Naive B cell (primary cell): ENCODE measurements at places on chromosomes 7 and 10.

GRCh38 chr10:45454262-45454661 lies 80.2 kb downstream of the ALOX5 start:
- DNase-seq: no peak

GRCh38 chr10:18144928-18145327 lies 4.7 kb downstream of the CACNB2 start:
- no peak for DNase-seq

GRCh38 chr7:139108266-139109187 lies 993 bp downstream of the ZC3HAV1 start:
- DNase-seq: peak; percentile 50

DNA sequence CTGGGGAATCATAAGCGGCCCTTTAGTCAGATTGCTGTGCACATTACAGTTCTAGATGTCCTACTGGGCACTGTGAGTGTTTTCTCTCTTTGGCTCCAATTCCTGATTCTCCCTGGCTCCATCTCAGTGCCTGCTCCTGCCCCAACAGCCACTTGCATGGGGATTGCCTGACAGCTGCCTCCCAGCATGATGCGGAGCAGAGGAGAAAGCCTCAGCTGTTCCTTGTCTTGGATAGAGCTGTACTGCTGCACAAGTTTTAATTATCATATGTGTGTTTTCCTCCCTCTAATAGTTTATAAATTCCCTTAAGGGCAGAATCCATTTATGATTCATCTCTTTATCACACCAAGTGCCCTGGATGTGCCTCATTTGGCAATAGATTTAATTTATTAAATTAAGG lies 285.8 kb upstream of the COBL start:
- DNase-seq: no peak

- DNase-seq: no peak
Observed at GRCh38 chr7:136891850-136892249, 23.4 kb downstream of the CHRM2 start.

GRCh38 chr7:117937049-117937752 lies 64.0 kb upstream of the CTTNBP2 start:
- no peak for DNase-seq

DNA sequence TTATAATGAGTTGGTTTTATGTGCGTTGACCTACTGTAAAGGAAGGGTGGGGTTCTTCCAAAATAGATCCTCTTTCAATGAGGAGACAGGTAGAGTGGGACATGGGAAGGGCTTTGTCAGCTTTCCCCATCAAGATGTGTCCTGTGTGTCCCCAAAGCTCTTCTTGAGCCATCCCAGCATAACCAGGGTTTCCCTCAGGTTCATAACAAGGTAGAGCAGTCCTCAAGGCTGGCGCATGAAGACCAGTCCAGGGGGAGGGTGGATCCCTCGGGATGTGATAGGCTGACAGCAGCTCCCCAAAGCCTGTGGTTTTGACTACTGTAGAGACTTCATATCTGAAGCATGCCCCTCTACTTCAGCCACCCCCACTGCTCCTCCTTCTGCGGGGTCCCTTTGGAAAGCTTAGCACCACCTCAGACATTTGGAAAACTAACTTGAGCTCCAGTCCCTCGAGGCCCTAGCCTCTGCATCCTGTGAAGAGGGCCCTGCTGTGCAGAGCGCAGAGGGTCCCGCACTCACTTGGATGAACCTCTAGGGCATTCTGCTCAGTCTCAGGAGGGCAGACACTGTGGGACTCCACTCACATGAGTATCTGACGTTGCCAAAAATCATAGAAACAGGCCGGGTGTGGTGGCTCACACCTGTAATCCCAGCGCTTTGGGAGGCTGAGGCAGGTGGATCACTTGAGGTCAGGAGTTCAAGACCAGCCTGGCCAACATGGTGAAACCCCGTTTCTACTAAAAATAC lies 1.1 kb upstream of the GIMAP8 start:
- DNase-seq: no peak

DNA sequence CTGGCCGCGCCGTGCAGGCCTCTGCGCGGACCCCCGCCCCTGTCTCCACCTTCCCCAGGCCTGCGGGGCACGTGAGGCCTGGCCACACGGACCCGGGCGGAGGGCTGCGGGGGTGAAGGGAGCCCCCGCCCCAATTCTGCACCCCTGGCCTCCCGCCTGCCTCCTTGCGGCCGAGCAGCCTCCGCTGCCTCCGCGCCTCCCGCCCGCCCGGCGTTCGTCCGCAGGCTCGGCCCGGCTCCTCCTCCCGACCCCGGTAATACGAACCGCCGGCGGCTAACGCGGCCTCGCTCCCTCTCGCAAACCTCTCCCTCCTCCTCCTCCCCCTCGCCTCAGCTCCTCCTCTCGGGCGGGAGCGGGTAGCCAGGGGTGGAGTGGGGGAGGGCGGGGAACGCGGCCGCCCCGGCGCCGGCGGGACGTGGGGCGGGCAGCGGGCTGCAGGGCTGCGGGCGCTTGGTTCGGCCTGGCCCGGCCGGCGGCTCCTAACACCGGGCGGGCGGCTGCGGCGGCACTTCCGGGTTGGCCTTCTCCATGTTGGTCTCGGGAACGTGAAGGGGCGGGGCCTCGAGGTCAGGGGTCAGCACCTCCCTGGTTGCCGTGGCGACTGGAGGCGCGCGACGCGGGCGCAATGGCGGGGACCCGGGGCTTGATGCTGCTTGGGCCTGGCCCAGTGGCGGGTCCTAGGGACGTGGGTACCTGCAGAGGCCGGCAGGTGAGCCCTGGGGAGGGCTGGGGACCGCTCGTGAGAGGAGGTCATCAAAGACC lies at the start of gene RAB11FIP2:
Gene RAB11FIP2, minus strand, starts transcription at position 547 of the 762 bp plus-strand sequence. CDS start 778 bp downstream, outside the sequence.
- DNase-seq: peak; percentile 95
